ENCODE measurements at places on chromosomes 16 and 17.

- DNase-seq, result no peak
These were observed 13.1 kb upstream of the PRR35 start for GRCh38 chr16:546909-547770.

GRCh38 chr16:48277158-48277557 lies 29.8 kb upstream of the ABCC11 start:
- DNase-seq, result no peak

DNA sequence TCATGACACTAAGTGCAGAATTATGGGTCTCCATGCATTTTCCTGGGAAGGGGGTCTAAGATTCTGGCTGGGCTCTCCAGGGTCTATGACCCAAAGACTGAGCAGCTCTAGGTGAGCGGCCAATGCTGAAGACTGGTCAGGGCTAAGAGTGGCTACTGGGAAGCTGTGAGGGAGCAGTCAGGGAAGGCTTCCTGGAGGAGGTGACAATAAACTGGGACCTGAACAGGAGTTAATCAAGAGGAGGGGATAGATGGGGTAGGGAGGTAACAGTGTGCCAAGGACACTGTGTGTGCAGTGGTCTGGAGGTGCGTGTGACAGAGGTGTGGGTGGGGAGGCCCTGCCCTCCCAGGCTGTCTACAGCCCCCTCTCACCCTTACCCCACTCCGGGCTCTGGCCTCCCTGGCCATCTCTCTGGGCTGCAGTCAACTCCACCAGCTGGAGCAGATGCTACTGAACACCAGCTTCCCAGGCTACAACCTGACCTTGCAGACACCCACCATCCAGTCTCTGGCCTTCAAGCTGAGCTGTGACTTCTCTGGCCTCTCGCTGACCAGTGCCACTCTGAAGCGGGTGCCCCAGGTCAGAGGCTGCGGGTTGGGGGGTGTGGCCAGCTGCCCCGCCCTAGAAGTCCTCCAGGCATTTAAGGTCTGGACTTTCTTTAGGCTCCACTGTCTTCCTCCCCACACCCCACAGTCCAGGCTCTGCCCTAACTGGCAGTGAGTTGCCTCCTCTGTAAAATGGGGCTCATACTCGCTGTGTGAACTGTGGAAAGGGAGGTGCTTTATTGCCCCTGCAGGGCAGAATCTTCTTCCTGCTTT lies 20.4 kb downstream of the ADGRG5 start:
- no peak for DNase-seq

DNA sequence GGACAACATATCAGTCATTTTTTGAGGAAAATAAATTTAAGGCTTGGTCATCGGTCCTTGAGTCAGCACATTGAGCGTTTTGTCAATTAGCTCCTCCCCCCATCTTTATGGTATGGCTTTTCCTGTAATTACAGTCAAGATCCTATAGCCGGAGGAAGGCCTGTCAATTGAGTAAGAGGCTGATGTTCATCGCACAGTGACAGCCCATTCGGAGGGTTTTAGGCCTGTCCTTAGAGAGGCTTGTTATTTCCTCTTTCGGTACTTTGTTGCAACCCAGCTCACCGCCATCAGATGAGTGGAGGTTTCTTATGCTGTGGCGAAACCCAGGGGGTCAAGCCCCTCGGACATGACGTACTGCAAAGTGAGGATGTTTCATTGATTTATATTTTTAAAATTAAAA lies 395.2 kb downstream of the WWOX start:
- no peak for DNase-seq

- DNase-seq, result peak; percentile 65
These were observed 527 bp downstream of the TRAF4 start for GRCh38 chr17:28744104-28744971.

GRCh38 chr17:1583556-1583955 lies 21.0 kb upstream of the PITPNA start:
- DNase-seq, result no peak

GRCh38 chr17:55443904-55444303 lies 22.3 kb upstream of the MMD start:
- DNase-seq, result no peak

DNA sequence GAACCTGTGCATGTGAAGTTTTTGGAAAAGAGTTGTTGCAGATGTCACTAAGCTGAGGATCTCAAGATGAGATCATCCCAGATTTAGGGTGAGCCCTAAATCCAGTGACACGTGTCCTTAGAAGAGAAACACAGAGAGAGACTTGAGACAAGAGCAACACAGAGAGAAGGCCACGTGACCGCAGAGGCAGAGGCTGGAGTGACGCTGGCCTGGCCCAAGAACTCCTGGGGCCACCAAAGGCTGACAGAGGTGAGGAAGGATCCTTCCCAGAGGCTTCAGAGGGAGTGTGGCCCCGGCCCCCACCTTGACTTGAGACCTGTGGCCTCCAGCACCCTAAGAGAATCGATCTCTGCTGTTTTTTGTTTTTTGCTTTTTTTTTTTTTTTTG lies 12.1 kb upstream of the RHBDF2 start:
- no peak for DNase-seq

DNA sequence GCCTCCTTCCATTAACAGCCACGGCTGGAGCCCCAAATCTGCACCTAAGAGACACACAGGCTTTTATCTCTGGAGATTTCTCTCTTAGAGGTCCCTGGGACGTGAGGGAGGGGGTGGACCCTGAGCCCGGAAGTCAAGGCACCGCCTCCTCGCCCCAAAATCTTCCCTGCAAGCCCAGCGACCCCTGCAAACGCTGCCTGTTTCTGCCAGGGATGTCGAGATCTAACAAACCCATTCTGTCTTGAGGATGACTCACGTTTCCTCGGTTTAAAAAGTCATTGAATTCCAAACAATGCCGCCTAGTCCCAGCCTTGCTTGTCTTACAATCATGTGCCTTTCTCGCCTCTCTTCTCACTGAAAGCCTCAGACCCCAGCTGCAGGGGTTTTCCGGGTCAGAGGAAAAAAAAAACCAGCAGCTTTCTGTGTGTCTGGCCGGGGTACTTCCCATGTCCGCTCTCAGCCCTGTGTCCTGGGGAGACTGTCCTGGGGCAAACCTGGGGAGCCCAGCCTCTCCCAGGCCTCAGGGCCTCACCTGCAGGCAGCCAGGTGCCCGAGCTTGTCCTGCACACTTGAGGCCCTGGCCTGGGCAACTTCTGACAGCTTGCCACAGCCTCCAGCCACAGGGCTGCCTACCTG lies 15.4 kb downstream of the ARL2BP start:
- no peak for DNase-seq

DNA sequence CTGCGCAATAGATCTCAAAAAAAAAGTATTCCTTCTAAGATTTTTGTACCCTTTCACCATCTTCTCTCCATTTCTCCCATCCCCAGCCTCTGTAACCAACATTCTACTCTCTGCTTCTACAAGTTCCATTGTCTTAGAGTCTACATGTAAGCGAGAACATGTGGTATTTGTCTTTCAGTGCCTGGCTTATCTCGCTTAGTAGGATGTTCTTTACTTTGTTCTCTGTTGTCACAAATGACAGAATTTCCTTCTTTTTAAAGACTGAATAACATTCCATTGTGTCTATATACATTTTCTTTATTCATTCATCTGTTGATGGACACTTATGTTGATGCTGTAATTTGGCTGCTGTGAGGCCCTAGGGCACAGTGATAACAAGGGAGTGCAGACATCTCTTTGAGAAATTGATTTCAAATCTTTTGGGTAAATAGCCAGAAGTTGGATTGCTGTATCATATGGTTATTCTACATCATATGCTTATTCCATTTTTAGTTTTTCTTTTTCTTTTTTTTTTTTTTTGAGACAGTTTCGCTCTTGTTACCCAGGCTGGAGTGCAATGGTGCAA lies 37.7 kb upstream of the MYH10 start:
- DNase-seq, result no peak

GRCh38 chr16:50629334-50629733 lies 51.8 kb downstream of the SNX20 start:
- no peak for DNase-seq
